ENCODE measurements at places on chromosomes 1 and 21.

DNA sequence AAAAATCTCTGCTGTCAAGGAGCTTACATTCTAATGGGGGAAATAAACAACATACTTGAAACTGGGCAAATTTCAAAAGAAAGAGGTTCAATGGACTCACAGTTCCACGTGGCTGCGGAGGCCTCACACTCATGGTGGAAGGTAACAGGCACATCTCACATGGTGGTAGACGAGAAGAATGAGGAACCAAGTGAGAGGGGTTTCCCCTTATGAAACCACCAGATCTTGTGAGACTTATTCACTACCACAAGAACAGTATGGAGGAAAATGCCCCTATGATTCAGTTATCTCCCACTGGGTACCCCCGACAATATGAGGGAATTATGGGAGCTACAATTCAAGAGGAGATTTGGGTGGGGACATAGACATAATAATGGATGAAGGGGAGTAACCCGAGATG, 226.4 kb downstream of the ZP4 start:
- no peak for DNase-seq

GRCh38 chr1:40255231-40255630, 2.8 kb upstream of the ZMPSTE24 start:
- DNase-seq = no peak

DNA sequence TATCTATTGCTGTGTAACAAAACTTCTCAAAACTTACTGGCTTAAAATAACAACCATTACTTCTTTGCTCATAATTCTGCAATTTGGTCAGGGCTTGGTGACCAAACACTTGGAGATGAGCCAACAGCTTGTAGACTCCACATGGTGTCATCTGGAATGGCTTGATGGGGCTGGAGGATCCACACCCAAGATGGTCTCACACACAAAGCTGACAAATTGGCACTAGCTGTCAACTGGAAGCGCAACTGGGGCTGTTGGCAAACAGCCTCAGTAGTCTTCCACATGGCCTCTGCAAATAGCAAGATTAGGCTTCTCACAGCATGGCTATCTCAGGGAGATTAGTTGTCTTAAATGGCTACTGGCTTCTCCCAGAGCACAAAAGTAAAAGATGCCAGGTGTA, 27.1 kb upstream of the MTF2 start:
- DNase-seq = no peak

DNA sequence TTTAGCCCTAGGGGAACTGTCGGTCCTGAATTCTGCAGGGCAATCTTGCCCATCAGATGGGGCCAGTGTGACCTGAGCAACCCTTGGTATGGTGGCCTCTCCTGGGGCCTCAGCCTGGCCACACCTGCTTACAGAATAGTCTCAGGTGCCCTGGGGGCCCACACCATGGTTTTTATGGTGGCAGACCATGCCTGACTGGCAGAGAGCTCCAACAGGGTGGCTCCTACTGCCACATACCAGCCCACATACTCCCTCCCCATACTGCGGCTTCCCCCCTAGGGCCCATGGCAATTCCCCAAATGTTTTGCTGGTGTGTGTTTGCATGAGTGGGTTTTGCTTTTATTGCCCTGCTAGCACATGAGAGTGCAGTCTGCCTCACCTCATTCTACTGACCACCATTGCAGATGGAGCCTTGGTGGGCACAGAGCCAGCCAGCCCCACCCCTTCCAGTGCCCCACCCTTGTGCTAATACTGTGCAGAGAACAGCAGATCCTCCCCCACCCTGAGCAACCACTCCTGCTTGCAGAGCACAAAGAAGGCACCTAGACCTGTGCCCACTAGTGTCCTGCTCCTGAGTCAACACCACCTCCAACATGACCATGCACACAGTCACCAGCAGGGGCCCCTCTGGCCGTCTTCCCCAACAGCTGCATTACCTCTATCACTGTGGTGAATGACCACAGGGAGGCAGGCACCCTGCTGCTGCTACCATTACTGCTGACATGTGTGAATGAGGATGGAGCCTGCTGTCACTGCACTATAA, 86.8 kb downstream of the GDAP2 start:
- no peak for DNase-seq

DNA sequence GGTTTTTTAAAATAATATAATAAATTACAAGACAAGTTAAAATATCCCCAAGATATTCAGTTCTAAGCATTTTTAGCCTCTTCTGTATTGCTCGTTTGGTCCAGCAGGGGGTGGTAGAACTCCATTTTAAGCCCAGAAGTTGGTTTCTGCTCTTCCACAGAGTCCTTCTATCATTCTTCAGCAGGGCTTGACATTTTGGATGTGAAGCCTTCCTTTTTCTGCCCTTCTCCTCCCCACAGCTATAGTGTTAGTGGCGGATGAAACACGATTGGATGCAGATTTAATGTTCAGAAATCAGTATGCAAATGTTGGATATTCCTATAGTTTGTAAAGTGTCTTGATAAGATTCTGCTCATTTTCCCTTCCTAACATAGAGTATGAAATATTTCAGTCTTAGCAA, 1.4 kb downstream of the NCAM2 start:
- DNase-seq = peak; percentile 26

DNA sequence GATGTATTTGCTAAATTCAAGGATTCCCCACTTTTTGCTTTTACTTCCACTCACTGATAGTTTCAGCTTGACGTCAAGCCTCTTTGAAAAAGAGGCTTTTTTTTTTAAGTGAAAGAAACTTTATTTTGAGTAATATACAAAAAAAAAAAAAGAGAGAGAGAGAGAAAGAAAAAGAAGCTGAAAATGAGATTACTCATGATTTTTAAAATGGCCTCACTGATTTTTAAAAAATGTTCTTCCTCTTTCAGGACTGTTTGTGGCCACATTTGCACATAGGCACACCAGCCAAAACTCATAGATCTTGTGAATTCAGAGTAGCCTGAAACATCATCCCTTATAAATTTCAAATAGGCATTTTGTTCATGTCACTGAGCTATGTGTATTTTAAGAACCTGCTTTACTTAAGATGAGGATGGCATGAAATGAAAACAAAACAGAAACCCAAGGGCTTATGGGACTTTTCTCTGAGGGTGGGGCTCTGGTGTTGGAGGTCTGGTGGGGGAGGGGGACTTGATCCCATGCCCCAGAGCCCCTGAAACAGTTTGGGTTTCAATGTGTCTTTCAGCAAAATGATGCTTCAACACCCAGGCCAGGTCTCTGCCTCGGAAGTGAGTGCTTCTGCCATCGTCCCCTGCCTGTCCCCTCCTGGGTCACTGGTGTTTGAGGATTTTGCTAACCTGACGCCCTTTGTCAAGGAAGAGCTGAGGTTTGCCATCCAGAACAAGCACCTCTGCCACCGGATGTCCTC, 6.1 kb downstream of the ATF3 start:
- DNase-seq = no peak

DNA sequence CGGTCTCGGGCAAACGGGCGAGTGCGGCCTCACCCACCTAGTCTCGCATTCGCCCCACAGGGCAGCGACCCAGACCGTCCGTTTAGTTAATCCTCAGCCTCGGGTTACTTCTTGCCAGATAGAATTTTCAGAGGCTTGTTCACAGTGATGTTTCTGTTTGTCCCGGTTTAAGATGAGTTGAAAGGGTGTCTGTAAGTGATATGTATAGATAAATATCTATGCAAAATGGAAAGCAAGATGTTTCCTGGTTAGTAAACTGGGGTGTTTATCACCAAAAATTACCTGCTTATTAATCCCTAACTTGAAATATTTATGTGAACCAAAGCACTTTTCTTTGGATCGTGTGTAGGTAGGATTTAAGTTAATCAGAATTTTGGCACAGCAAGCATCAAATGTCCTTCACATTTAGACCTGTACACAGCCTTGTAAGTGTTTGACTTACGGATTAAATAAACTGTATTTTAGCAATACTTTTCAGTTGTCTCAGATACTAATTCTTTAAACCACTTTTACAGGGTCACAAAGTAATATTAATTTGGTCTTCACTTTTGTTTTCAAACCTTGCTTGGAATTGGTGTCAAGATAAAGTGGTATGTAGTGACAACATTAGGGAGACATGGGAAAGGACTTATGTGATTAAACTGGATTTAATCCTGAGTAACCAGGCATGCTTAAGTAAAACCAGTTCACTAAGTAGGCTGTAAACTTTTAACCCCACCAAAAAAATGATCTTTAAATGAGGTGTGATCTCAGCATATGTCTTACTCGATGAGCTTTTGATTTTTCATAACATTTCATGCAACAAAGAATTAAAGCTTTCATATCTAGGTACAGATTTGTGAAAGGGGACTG, 914 bp downstream of the ZNF326 start:
- DNase-seq = no peak

GRCh38 chr1:222023025-222023424, 281.1 kb upstream of the DUSP10 start:
- no peak for DNase-seq

DNA sequence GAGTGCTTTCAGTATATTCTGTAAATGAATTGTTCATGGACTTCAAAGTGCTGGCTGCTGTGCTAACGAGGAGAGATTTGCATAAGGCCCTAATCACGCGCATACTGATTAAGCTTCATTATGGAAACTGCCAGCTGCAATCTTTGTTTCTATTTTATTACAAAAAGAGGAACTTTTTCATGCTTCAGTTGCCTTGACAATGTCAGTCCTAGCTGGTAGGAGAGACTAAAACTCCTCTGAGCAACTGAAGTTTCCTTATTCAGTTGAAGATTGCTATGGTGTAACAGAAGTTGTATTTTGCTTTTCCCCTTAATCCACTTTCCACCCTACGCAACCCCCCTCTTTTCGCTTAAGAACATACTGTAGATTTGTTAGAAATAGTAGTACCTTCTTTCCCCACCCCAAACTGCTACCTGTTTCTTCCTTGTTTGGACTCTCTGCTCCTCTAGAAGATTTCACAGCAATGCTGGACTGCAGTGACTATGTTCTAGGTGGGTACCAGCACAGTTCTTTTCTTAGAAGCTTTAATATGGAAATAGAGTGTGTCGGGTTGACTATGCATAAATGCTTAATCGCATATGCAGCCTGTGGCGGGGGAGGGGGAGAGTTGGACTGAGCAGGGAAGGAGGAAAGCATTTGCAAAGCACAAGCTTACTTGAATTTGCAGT, 108.3 kb downstream of the POU2F1 start:
- DNase-seq = no peak

DNA sequence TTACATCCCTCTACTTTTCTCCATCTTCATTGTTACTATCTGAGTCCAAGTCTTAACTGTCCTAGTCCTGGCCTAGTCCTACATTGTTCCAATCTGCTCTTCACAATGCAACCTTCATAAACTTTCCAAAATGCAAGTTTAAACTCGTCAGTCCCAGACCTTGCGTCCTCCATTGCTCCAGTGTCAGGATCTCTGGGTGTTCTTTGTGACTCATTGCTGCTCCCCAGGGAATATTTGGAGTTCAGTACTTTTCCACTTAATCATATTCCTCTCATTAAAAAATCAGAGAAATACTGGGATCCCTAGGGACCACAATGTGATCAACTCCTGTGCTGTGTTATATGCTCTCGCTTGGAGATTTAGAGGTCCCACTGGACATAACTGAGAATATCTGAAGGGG, 18.0 kb upstream of the KPRP start:
- DNase-seq = no peak

DNA sequence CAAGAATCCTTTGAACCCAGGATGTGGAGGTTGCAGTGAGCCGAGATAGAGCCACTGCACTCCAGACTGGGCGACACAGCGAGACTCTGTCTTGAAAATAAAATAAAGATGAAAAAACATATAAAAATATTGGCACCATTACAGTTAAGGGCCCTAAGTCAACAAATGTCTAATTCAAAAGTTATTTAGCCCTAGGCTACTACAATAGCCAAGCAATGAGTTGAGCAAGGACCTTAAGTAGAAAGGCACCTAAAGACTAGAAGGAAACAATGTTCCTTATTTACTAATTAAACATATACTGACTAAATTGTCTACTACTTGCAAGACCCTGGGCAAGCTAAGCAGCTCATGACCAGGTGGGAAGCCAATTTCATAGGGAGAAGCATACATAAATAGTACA, 4.1 kb downstream of the PIK3R3 start:
- no peak for DNase-seq

- no peak for DNase-seq
Observed at GRCh38 chr1:248788327-248788726, 32.8 kb upstream of the LYPD8 start.

DNA sequence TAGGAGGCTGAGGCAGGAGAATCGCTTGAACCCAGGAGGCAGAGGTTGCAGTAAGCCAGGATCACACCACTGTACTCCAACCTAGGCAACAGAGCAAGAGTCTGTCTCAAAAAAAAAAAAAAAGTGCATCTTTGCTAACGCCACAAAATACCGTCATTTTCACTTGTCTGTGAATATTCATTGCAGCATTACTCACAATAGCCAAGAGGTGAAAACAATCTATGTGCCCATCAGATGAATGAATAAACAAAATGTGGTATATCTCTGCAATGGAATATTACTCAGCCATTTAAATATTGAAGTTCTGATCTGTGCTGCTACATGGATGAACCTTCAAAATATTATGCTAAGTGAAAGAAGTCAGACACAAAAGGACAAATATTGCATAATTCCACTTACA, 7.9 kb upstream of the TIAM1 start:
- DNase-seq = no peak

DNA sequence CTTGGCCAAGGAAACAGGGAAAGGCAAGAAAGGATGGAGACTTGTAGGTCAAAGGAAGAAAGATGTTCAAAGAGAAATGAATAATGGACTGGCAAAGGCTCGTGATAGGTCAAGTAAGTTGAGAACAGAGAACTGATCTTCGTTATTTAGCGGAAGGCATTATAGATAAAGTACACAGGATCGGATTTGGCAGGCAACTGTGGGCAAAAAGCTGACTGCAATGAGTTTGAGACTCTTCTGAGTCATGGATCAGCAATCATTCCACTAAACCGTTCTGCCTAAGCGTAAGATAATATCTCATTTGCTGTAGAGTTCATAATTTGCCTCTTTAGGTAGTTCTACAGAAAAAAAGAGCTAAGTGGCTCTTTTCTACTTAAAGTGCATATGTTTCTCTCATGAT, 34.1 kb downstream of the KRTAP21-3 start:
- DNase-seq = no peak

- no peak for DNase-seq
Observed at GRCh38 chr1:223756806-223757700, 44.7 kb downstream of the CAPN2 start.

DNA sequence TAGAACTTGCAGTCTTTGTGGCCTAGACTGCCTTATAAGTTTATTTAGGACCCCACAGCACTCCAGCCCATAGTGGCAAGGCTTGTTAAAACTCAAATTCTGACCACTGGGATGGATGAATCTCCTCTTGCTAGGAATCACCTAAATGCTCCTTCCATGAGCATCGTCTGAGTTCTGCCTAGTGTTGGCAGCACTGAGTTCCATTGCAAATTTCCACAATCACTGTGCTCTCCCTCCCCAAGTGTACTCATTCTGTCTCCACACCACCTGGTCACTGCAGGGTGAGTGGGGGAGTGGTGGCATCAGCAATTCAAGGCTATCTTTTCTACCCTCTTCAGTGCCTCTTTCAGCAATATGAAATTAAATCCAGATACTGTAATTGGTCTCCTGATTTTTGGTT, 46.7 kb upstream of the PTBP2 start:
- DNase-seq = no peak

DNA sequence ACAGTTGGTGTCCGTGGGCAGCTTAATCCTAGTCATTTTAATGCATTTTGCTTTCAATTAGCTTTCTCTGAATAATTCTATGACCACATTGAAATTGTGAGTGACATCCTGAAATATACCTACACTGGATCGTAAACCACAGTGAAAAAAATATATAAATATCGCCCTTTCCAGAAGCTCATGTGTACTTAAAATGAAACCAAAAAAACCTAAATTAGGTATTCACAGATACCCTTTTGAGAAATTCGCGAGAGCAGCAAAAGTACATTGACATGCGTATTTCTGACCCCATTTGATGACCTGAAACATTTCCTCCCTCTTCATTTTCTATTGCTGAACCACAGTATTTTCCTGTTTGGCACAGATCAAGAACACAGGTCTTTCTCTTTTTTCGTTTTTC, 253.8 kb downstream of the LTN1 start:
- DNase-seq = no peak

Measured in stimulated activated CD4-positive, alpha-beta T cell treated with anti-CD3 and anti-CD28 coated beads, Interleukin-4, amount 100 ng/mL, for 48 hours (primary cell).